ENCODE measurements at places on chromosomes 16 and 17.

DNA sequence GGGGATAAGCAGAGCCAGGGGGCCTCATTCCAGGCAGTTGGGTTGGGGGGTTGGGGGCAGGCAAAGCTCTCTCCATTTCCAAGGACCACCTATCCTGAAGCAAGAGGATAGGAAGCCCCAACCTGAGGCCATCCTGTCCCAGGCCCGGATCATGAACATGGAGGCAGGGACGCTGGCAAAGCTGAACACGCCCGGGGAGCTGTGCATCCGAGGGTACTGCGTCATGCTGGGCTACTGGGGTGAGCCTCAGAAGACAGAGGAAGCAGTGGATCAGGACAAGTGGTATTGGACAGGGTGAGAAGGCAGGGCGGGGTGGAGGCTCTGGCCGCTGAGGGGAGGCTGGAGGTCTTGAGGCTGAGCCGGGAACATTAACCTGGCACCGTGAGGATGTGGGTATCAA, 3.6 kb upstream of the CHAD start:
- no peak for DNase-seq

GRCh38 chr17:1713160-1713877, 3.1 kb upstream of the TLCD2 start:
- no peak for DNase-seq

DNA sequence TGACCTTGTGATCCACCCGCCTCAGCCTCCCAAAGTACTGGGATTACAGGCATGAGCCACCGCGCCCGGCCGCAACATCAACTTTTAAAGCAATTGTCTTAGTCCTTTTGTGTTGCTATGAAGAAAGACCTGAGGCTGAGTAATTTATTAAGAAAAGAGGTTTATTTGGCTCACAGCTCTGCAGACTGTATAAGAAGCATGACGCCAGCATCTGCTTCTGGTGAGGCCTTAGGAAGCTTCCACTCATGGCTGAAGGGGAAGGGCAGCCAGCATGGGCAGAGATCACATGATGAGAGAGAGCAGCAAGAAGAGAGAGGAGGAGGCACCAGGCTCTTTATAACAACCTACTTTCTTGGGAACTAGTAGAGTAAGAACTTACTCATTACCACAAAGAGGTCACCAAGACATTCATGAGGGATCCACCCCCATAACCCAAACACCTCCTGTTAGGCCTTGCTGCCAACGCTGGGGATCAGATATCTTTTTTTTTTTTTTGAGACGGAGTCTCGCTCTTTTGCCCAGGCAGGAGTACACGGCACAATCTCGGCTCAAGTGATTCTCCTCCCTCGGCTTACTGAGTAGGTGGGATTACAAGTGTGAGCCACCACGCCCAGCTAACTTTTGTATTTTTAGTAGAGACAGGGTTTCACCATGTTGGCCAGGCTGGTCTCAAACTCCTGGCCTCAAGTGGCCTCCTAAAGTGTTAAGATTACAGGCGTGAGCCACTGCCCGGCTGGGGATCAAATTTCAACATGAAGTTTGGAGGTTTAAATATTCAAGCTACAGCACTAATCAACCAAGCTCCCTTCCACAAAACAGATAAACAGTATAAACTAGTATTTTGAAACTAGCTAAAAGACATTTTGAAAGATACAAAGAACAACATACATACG, 21.4 kb upstream of the GPT2 start:
- no peak for DNase-seq

DNA sequence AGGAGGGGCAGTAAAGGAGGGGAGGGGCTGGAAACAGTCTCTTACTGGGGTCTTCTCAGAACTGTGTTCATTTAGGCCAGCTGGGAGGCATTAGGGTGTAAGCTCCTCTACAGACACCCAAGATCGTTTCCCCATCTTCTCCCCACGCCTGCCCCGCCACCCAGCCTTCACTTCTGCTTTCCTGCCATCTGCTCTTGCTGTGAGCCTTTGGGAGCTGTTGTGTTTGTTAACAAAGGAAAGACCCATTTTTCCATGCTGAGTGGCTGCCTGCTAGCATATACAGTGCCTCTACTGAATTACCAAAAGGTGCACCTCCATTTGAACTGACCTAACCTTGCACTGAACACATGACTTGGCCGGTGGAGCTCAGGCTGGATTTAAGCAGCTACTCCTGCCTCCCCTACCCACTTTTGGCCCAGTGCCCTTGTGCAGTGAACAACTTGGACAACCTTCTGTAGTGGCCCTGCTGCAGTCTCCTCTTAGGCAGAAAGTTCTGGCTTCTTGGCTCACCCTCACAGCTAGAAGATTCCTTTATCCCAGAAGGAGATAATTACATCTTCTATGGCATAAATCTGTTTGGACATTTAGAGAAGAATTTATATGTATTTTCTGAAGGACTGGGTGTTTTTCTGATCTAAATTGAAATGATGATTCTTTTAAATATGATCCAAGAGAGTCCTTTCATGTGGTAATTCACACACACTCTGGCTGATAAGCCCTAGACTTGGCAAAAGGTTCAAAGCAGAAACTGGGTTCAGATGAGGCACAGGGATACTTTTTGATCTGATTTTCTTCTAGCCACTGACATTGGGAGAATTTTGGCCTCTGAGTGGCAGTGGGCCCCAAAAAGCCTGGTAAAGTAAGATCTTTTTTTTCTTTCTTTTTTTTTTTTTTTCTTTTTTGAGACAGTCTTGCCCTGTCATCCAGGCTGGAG, 81.9 kb upstream of the HNF1B start:
- DNase-seq, result no peak

DNA sequence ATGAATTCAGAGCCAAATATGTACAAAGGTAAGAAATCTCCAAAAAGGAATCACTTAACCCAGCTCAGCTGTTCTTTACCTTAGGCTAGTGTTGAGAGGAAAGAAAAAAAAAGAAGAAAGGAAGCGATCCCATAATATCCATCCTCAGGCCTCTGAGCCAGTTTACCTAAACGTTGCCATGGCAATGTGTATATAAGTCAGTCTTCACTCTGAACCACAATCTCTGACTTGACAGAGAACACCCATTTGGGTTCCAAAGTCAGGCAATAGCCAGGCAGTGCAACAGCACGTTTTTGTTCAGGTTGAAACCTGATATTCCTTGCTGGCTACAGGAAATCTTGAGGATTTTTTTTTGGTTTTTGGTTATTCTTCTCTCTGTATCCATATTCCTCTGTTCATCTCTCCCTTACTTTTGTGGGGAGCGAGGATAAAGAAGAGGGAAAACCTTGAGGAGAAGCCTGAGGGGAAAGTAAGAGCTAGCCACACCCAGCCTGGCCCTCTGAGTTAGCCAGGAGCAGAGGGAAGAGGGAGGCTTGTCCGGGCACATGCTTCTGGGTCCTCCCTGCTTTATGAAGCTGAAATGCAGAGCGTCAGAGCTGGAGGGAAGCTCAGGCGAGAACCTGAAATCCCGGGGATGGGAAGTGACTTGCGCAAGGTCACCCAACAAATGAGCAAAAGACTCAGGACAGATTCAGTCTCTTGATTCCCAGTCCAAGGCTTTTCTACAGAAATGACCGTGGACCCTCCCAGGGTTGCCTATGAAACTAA, 152.7 kb downstream of the SOX9 start:
- no peak for DNase-seq

DNA sequence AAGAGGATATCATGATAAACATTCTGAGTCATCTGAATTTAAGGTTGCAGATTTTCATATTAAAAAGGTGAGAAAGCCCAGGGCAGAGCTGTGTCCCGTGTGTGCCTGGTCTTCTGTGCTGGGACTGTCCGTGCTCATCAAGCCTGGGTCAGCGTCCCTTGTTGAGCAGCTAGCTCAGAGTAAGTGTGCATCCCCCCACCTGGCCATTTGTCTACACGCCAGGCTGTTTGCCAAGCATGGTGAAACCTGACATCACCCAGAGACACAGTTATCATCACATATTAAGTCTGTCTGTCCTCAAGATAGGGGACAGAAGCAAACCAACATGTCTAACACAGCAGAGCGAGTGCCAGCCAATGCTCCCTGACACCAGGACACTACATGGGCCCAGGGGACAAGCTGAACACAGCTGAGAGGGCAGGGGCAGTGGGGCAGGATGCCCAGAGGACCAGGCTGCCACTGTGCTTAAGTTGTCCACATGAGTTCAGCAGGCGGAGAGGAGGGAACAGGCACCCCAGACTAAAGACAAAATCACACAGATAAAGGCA, 57.9 kb upstream of the CNEP1R1 start:
- DNase-seq, result no peak

GRCh38 chr16:24689128-24689527, 40.3 kb upstream of the TNRC6A start:
- DNase-seq, result no peak

DNA sequence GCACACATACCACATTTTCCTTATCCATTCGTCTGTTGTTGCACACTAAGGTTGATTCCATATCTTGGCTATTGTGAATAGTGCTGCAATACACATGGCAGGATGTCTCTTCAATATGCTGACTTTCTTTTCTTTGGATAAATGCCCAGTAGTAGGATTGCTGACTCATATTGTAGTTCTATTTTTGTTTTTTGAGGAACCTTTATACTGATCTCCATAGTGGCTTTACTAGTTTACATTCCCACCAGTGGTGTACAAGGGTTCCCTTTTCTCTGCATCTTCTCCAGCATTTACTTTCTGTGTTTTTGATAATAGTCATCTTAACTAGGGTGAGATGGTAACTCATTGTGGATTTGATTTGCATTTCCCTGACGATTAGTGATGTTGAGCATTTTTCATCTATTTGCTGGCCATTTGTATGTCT, 118.1 kb downstream of the STXBP4 start:
- no peak for DNase-seq

- no peak for DNase-seq
Observed at GRCh38 chr16:66422366-66422765, 4.7 kb upstream of the BEAN1 start.

DNA sequence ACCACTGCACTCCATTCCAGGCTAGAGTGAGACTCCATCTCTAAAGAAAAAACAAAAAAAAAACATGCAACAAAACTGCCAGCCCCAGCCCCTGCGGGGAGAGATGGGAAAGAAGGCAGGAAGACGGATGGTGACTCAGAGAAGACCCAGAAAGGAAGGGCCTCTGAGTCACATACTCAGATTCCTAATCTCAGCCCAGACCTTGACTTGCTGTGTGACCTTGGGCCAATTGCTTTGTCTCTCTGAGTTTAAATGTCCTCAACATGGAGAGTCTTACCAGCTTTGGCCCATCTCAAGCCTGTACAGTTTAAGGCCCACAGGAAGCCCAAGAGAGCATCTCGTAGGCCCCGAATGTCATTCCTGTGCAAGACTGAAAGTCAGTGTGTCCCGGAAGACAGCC, 86.5 kb upstream of the LHX1 start:
- DNase-seq, result no peak

GRCh38 chr17:50259477-50260324, 14.6 kb upstream of the TMEM92 start:
- DNase-seq, result no peak

- no peak for DNase-seq
Observed at GRCh38 chr17:80097844-80098691, 3.3 kb upstream of the GAA start.

GRCh38 chr17:29057361-29057760, 14.4 kb downstream of the PIPOX start:
- DNase-seq, result no peak

All from stimulated activated CD8-positive, alpha-beta memory T cell treated with anti-CD3 and anti-CD28 coated beads, Interleukin-7, amount 100 ng/mL, for 4 hours (primary cell).